Fibroblast of lung (primary cell): ENCODE measurements at places on chromosomes 4 and X. TPM values are rescaled to one million over a fixed set of nuclear protein-coding genes. Genes with fewer than 3 reads are reported as not detected.

- peaks cover 7% of the 10 kb centered on the region for H3K36me3 ChIP-seq
- H3K4me1 ChIP-seq, result no peaks in the 10 kb centered on the region
- H3K4me3 ChIP-seq, result no peak overlapping the region
- H3K27ac ChIP-seq, result no peak overlapping the region
- H3K27me3 ChIP-seq, result no peaks in the 10 kb centered on the region
- DNase-seq, result no peak
Observed at GRCh38 chr4:73170518-73171198, 87.9 kb downstream of the ANKRD17 start.

GRCh38 chr4:5399790-5400421 lies 308.5 kb downstream of the EVC2 start:
- DNase-seq, result peak; percentile 40
- no peaks in the 10 kb centered on the region for H3K4me1 ChIP-seq
- no peaks in the 10 kb centered on the region for H3K36me3 ChIP-seq
- no peak overlapping the region for H3K4me3 ChIP-seq
- H3K27me3 ChIP-seq, result no peaks in the 10 kb centered on the region

- H3K4me1 ChIP-seq, result no peaks in the 10 kb centered on the region
- DNase-seq, result peak; percentile 11
- H3K27me3 ChIP-seq, result no peaks in the 10 kb centered on the region
- H3K4me3 ChIP-seq, result no peak overlapping the region
- no peak overlapping the region for H3K27ac ChIP-seq
Observed at GRCh38 chr4:72451349-72451748, 117.7 kb downstream of the ADAMTS3 start.

DNA sequence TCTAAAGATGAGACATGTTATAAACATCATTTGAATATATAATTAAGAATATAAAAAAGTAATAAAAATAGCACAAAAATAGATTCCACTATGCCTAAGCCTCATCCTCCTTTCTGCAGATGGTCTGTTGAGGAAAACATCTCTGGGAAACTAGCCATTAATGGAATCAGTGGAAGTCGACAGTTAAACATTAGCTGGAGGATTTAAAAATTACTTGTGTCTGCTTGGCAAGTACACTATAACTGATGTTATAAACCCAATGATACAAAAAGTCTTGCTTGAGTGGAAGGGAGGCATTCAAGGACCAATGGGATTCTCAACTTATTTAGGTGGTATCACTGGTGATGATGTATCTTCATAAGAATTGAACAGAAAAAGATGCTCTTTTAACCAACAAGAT lies 1598.3 kb downstream of the PCDH18 start:
- no peak for DNase-seq
- H3K4me1 ChIP-seq, result no peaks in the 10 kb centered on the region
- H3K27me3 ChIP-seq, result no peaks in the 10 kb centered on the region
- H3K4me3 ChIP-seq, result no peak overlapping the region

GRCh38 chr4:2462218-2462991 lies 6.5 kb upstream of the RNF4 start:
- peak overlapping the region; percentile 26 for H3K4me3 ChIP-seq
- H3K36me3 ChIP-seq, result no peaks in the 10 kb centered on the region
- peak; percentile 79 for DNase-seq
- no peaks in the 10 kb centered on the region for H3K27me3 ChIP-seq

DNA sequence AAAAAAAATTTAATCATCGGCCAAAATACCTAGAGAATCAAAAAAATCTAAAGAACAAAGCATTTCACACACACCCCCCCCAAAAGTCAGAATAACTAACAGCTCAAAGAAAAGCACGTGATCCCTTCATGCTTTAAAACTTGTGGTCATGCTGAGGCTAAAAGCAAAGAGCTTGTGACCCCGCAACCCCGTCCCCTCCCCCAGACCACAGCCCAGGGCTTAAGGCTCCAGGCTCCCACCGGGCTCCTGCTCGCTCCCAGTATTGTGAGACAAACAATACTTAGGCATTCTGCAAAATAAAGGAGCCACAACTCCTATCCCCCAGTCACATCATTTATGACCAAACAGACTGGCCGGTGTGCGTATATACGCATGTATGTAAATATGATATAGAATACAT lies 62.1 kb upstream of the CCDC160 start:
- DNase-seq, result no peak
- H3K27ac ChIP-seq, result no peak overlapping the region
- peaks cover 3% of the 10 kb centered on the region for H3K27me3 ChIP-seq
- no peaks in the 10 kb centered on the region for H3K4me1 ChIP-seq
- H3K36me3 ChIP-seq, result no peaks in the 10 kb centered on the region
- no peak overlapping the region for H3K4me3 ChIP-seq

GRCh38 chrX:2311501-2311900 lies 189.3 kb downstream of the DHRSX start:
- H3K27ac ChIP-seq, result no peak overlapping the region
- H3K27me3 ChIP-seq, result no peaks in the 10 kb centered on the region
- H3K4me1 ChIP-seq, result no peaks in the 10 kb centered on the region
- no peak overlapping the region for H3K4me3 ChIP-seq
- peak; percentile 33 for DNase-seq

- H3K27me3 ChIP-seq, result no peaks in the 10 kb centered on the region
- H3K36me3 ChIP-seq, result no peaks in the 10 kb centered on the region
Observed at GRCh38 chr4:36165631-36166005, 78.7 kb downstream of the ARAP2 start.

- peaks cover 11% of the 10 kb centered on the region for H3K4me1 ChIP-seq
- no peak overlapping the region for H3K4me3 ChIP-seq
Observed at GRCh38 chr4:71239365-71239764, 99.5 kb upstream of the SLC4A4 start.

- no peaks in the 10 kb centered on the region for H3K27me3 ChIP-seq
- peaks cover 7% of the 10 kb centered on the region for H3K4me1 ChIP-seq
- H3K27ac ChIP-seq, result peak overlapping the region; percentile 75
- no peaks in the 10 kb centered on the region for H3K36me3 ChIP-seq
- no peak overlapping the region for H3K4me3 ChIP-seq
Observed at GRCh38 chrX:12360383-12360782, 222.1 kb downstream of the FRMPD4 start.

GRCh38 chrX:50475208-50475607 lies 4.6 kb upstream of the DGKK start:
- H3K36me3 ChIP-seq, result no peaks in the 10 kb centered on the region
- no peak overlapping the region for H3K27ac ChIP-seq
- no peaks in the 10 kb centered on the region for H3K4me1 ChIP-seq
- H3K27me3 ChIP-seq, result peaks cover 4% of the 10 kb centered on the region
- no peak for DNase-seq

GRCh38 chrX:68841251-68842049 lies 12.6 kb downstream of the EFNB1 start:
- H3K36me3 ChIP-seq, result no peaks in the 10 kb centered on the region
- no peaks in the 10 kb centered on the region for H3K27me3 ChIP-seq
- no peaks in the 10 kb centered on the region for H3K4me1 ChIP-seq
- no peak overlapping the region for H3K4me3 ChIP-seq
- DNase-seq, result no peak
- no peak overlapping the region for H3K27ac ChIP-seq

DNA sequence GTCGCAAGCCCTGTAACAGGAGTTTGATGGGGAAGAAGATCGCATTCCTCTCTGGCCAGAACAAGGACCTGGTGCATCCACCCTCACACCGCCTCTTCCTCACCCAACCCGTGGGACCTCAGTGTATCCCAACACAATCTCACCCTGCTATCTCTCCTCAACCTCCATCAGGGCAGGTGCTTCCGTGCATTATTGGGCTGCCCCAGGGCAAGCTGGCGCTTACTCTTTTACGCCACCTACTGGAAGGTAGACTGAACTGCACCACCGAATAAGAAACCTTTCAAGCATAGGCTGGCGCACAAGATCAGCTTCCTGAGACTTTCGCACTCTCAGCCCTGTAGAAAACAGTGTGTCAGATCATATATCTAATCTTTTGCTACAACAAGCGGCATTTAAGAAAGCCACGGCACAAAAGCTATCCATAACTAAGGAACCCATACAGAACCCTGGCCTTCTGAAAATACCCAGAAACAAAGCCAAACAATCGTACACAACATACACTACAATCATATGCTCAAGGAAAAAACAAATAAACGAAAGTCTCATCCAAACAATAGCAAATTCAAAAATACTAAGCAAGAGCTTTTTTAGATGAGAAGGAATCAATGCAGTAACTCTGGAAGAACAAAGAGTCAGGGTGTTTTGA lies 209.3 kb downstream of the UGT8 start:
- no peak overlapping the region for H3K4me3 ChIP-seq
- H3K27me3 ChIP-seq, result no peaks in the 10 kb centered on the region
- no peaks in the 10 kb centered on the region for H3K4me1 ChIP-seq
- no peak overlapping the region for H3K27ac ChIP-seq
- peak; percentile 6 for DNase-seq

GRCh38 chr4:8285143-8285975 lies 15.8 kb downstream of the HTRA3 start:
- no peak overlapping the region for H3K4me3 ChIP-seq
- H3K4me1 ChIP-seq, result no peaks in the 10 kb centered on the region
- no peaks in the 10 kb centered on the region for H3K27me3 ChIP-seq
- H3K36me3 ChIP-seq, result no peaks in the 10 kb centered on the region
- no peak for DNase-seq
- H3K27ac ChIP-seq, result no peak overlapping the region

- no peak for DNase-seq
- H3K27ac ChIP-seq, result no peak overlapping the region
- no peaks in the 10 kb centered on the region for H3K36me3 ChIP-seq
- no peaks in the 10 kb centered on the region for H3K4me1 ChIP-seq
- H3K4me3 ChIP-seq, result no peak overlapping the region
Observed at GRCh38 chr4:153433754-153434105, 32.4 kb upstream of the TMEM131L start.

DNA sequence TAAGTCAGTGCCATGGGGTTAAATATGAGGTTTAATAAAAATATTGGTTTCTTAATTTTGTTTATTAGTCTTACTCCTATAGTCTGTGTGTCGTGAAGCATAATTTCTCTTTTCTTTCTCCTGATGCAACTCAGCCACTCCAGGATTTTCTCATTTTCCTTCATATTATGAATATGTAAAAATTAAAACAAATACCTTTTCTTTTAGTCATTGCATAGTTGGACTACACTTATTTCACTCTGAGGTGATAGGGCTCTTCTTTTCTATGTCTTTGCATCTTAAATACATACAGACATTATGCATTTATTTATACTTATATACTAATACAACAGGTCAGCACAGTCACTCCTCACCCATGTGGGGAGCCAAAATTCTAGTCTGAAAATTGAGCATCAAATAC lies 19.1 kb downstream of the GALNT7 start:
- H3K27ac ChIP-seq, result no peak overlapping the region
- peaks cover 3% of the 10 kb centered on the region for H3K4me1 ChIP-seq
- H3K27me3 ChIP-seq, result no peaks in the 10 kb centered on the region
- no peak for DNase-seq

- no peaks in the 10 kb centered on the region for H3K27me3 ChIP-seq
- no peaks in the 10 kb centered on the region for H3K36me3 ChIP-seq
- H3K4me3 ChIP-seq, result no peak overlapping the region
- H3K4me1 ChIP-seq, result peaks cover 25% of the 10 kb centered on the region
- peak; percentile 52 for DNase-seq
Observed at GRCh38 chr4:80307774-80308465, 27.6 kb upstream of the CFAP299 start.

DNA sequence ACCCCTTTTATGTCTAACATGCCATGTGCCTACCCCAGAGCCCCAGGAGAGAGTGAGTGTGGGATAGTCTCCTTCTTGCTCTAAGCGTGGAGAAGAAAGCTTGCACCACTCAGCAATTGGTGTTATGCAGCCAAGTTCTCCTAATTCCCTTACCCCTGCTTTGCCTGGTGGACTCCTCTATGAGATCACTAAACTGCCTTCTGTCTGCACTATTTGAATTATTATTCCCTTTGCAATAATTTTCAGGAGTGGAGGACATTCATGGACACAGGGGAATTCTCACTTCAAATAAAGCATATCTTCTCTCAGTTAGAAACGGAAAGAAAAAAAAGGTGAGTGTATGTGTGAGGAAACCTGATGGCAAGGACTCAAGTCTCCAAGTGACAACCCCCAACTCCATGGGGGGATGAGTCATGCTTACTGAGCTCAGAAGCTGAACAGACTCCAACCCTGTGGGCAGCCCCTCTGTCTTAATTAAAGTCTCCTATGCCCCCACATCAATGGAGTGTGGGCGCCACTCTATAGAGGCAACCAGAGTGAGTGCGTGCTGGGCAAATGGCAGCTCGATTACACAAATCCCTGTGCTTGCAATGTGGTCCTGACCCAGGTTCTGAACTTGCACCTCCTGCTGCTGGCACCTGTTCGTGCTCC lies 381.9 kb downstream of the RAB28 start:
- DNase-seq, result no peak
- H3K27ac ChIP-seq, result no peak overlapping the region
- no peaks in the 10 kb centered on the region for H3K4me1 ChIP-seq
- no peak overlapping the region for H3K4me3 ChIP-seq

SLC25A6 gene
- polyA plus RNA-seq, result 220 and 228 TPM in 2 replicates

IL1RAPL2 gene
- polyA plus RNA-seq, result 0.22 and 0.53 TPM in 2 replicates

TNIP3 gene
- 0.42 and 0.51 TPM in 2 replicates for polyA plus RNA-seq

TRIML2 gene
- polyA plus RNA-seq, result 0.05 TPM in 1 of 2 replicates, not detected in the other

SRPX gene
- polyA plus RNA-seq, result 141 and 180 TPM in 2 replicates

EDNRA gene
- polyA plus RNA-seq, result 1.4 and 9.5 TPM in 2 replicates

MAGEE2 gene
- not detected in 2 replicates for polyA plus RNA-seq

S100P gene
- not detected in 2 replicates for polyA plus RNA-seq
